ENCODE measurements at places on chromosomes 2 and 18.

DNA sequence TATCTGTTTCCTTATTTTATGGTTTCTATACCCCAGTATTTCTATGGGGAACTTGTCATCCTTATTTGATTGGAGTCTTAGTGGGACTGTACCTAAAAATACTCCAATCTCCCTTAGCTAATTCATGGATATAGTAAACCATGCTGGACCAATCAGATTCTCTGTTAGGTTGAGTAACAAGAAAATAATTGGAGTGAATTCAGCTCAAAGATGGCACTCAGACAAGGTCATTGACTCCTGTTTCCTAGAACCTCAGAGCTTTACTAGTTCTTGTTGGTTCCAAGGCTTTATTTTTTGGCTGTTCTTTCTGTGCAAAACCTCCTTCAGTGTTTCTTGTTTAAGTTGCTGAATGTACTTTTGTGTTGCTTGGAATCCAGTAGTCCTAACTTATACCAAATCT, 31.9 kb upstream of the CPS1 start:
- no peak for DNase-seq

- no peak for DNase-seq
These were observed 109.1 kb downstream of the IRS1 start for GRCh38 chr2:226690461-226691024.

GRCh38 chr18:48123941-48124340, 193.5 kb upstream of the SMAD2 start:
- no peak for DNase-seq

DNA sequence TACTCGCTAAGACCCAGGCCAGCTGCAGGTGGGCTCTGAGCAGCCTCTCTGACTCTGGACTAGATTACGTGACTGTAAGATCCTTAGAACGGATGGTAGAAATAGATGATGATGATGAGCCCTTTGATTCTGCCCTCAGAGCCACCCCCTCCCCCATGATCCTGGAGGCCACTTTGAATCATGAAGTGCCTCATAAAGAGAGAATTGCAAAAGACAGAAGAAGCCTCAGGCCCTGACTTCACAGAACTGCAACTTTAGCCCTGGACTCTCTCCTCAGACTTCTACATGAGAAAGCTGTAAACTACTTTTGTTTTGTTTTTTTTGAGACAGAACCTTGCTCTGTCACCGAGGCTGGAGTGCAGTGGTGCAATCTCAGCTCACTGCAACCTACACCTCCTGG, 15.4 kb upstream of the TET3 start:
- no peak for DNase-seq

GRCh38 chr2:151175864-151176263, 85.8 kb downstream of the RBM43 start:
- DNase-seq = no peak

DNA sequence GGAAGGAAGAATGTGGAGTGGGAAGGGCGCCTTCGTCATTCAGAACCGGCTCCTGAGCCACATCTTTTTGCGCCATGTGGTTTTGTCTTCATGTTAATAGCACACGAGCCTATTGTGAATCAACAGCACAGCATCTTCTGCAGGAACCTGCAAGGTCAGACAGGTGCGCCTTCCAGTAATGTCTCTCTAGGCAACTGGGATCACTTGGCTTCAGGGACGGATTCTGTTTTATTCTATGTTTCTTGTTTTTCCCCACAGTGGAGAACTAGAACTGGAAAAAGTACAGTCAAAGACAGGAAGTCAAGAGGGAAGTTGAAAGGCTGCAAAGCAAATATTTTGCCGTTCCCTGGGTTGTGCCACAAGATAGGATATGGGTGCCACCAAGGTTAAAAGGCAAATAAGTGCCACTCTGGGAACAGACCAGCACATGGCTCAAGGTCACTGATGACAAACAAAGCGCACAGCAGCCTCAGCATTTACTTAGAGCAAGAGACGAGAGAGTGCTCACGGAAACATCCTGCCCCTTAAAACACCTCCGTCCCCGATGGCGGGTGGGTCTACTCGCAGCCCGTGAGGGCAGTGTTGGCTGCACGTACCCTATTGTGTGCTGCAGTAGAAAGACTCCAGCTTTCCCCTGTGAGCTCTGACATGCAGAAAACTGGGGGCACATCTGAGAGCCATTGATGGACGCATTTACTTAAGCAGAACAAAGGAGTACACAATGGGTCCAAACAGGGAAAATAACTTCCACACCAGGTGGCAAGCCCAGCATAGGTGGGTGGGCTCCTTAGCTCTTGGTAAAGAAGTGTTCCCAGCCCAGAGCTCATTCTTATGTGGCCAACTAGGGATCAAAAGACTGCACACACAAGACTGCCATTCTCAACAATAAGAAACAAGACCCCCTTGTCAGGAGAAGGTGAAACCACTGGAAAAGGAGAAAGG, 107.2 kb upstream of the PARD3B start:
- no peak for DNase-seq

Data from globus pallidus (tissue), 1 donor.